Epithelial cell of proximal tubule (primary cell): ENCODE measurements at places on chromosomes 7 and 10. TPM values are rescaled to one million over a fixed set of nuclear protein-coding genes. Genes with fewer than 3 reads are reported as not detected.
A peak's percentile ranks its signal among the peaks of the same experiment; 100 is the strongest.

GRCh38 chr10:104232613-104233102 is 494 bp upstream of the CFAP43 start:
- DNase-seq = no peak

DNA sequence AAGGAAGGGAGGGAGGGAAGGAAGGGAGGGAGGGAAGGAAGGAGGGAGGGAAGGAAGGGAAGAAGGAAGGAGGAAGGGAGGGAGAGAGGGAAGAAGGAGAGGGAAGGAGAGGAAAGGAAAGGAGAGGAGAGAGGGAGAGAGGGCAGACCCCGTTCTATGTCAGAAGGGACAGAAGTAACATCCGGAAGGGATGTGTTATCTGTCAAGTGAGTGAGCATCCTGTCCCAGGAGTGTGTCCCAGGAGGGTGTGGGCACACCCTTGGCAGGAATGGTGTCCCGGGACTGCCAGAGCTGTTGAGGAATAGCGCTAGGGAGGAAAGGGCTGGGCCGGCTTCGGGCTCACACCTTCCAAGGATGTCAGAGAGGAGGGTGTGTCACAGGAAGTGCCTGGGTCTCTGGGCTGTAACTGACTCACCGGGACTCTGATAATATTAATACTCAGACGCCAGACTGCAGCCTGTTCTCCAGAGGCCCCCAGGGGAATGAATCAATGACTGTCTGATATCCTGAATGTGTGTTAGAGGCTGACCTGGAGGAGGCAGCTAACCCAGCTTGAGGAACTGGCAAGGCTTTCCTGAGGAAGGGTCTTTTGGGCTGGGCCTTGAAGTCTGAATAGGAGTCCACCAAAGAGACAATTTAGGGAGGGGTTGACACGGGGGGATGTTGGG is 125.6 kb upstream of the TNRC18 start:
- no peak for DNase-seq

DNA sequence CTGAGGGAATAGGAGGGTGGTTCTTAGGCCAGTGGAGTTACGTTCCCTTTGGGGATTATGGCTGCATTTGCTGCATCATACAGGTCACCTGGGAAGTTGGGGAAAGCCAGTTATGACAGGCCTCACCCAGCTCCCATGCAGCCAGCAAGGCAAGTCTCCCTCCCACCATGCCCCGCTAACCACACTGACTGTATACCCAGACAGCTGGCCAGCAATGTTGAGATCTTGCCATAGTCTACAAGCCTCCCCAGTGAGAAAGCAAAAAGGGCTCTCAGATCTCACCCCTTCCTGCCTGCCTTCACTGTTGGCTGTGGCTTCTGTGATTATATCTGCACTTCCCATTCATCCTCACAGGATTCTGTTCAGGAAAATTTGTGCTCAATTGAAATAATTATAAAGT is 133.3 kb upstream of the HGF start:
- no peak for DNase-seq

DNA sequence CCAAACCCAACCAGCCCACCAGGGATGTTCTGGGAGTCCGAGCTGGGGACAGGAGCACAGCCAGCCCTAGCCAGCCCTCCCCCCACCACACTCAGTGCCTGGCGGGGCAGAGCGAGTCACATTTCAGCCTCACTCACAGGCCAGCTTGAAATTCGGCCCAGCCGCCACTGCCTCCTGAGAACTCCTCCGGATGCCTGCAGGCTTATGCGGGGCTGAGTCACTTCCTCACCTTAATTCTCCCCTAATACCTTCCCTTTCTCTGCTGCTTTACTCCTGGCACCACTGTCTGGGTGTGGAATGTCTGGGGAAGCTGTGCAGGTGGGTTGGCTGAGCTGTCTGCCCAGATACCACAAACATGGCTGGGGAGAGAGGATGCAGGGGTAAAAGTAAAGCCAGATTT is 22.6 kb upstream of the DLG5 start:
- peak; percentile 26 for DNase-seq

DNA sequence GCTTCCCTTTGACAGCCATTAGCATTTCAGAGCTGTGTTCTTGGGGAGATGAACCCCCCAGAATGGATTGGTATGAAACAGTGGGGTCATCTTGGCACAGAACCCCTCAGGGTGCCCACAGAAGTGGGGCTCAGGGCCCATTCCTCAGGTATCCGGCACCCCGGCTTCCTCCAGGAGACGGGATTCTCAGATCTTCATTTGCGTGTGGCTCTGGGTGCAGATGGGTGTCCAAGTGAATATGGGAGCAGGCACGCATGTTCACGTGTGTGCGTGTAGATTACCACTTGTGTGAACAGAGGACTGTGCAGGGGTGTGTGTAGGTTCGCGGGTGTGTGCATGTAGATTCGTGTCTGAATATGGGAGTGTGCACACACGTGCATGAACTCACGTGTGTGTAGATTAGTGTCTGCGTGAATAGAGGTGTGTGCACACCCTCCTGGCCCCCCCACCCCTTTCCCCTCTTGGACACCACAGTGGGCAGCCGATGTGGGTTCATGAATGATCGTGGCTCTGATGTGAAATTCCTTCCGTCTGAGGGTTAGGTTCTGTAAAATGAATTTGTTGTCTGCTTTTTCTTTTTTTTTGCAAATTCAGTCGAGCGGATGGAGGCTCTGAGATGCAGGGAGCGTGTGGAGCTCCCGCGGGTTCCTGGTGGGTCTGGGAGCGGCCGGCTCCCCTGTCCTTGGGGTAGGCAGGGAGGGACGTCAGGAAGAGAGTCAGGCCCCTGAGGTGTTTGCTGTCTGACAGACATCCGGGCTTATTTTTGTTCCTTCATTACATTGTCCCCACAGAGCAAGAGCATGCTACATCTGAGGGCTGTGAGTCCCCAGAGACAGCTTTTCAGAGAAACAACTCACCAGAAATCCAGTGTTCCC is 7.4 kb downstream of the ELFN1 start:
- no peak for DNase-seq

DNA sequence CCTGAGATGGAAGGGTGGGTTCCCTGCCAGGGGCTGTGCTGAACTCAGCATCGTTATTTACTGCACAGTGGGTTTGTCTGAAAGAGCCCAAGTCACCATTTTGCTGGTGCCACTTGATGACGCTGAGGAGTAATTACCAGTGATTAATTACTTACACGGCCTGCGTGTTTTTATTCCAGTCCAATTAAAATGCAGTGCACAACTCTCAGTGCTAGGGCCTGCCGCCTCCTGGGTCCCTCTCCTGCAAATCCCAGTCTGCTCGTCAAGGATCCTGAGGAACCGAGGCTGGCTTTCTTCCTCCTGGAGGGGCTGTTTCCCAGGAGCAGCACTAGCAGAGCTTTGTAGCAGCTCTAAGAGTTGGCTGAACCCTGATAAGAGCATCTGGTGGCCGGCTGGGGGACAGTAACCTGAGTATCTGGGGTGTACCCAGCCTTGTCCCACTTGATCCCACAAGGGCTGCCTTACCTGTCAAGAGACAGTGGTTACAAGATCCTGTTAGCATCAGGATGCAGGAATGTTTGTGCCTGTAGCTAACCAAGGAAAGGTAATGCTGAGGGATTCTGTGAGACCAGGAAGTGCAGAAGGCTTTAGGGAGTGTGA is 45.1 kb upstream of the LRRC4 start:
- no peak for DNase-seq

GRCh38 chr7:105655500-105656380 is 74.4 kb upstream of the EFCAB10 start:
- DNase-seq = no peak

GRCh38 chr10:29446327-29446726 is 157.5 kb downstream of the LYZL1 start:
- no peak for DNase-seq

DNA sequence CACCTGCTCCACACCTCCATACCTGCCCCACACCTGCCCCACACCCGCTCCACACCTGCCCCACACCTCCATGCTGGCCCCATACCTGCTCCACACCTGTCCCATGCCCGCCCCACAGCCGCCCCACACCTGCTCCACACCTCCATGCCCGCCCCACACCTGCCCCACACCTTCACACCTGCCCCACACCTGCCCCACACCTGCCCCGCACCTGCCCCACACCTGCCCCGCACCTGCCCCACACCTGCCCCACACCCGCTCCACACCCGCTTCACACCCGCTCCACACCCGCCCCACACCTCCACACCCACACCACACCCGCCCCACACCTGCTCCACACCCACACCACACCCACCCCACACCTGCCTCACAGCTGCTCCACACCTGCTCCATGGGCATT is 53.0 kb downstream of the PARP12 start:
- no peak for DNase-seq

GRCh38 chr10:80459047-80459865 is 5.1 kb downstream of the TSPAN14 start:
- no peak for DNase-seq

GRCh38 chr10:86257683-86258082 is 108.9 kb downstream of the GRID1 start:
- no peak for DNase-seq

CNPY1 gene
- total RNA-seq = not detected in 2 replicates

LRRC4 gene
- total RNA-seq = 1.1 and 1.3 TPM in 2 replicates

CYP2W1 gene
- total RNA-seq = not detected in 2 replicates

CFTR gene
- 0.29 and 0.98 TPM in 2 replicates for total RNA-seq

LLCFC1 gene
- not detected in 2 replicates for total RNA-seq

LRRD1 gene
- total RNA-seq = not detected in 2 replicates

ANKRD1 gene
- total RNA-seq = 72.2 and 127 TPM in 2 replicates

CARD11 gene
- 18.7 and 22.9 TPM in 2 replicates for total RNA-seq
